ENCODE measurements at places on chromosomes 11 and 22. TPM values are rescaled to one million over a fixed set of nuclear protein-coding genes. Genes with fewer than 3 reads are reported as not detected.

Gene HTR3A
- not detected for polyA plus RNA-seq

Gene UBE2L3
- polyA plus RNA-seq: 133 TPM

Gene SAA1
- not detected for polyA plus RNA-seq

Gene EXPH5
- 1.6 TPM for polyA plus RNA-seq

Gene SPI1
- polyA plus RNA-seq: 0.95 TPM

Gene RFPL3
- not detected for polyA plus RNA-seq

Gene MAJIN
- not detected for polyA plus RNA-seq

Gene WNT7B
- polyA plus RNA-seq: not detected

Gene MS4A6E
- not detected for polyA plus RNA-seq

Gene APOA4
- not detected for polyA plus RNA-seq

Gene PYGM
- polyA plus RNA-seq: not detected

Gene OVOL1
- polyA plus RNA-seq: not detected

Gene GDPD4
- not detected for polyA plus RNA-seq

Gene GNG3
- polyA plus RNA-seq: not detected

Gene OR52N4
- not detected for polyA plus RNA-seq

Gene IGLL1
- polyA plus RNA-seq: not detected

Gene DEPDC7
- 1.3 TPM for polyA plus RNA-seq

Measured in immature natural killer cell (primary cell).